IMR-90 (cell line): ENCODE measurements at places on chromosomes 7 and 10. TPM values are rescaled to one million over a fixed set of nuclear protein-coding genes. Genes with fewer than 3 reads are reported as not detected.
A peak's percentile ranks its signal among the peaks of the same experiment; 100 is the strongest.

DNA sequence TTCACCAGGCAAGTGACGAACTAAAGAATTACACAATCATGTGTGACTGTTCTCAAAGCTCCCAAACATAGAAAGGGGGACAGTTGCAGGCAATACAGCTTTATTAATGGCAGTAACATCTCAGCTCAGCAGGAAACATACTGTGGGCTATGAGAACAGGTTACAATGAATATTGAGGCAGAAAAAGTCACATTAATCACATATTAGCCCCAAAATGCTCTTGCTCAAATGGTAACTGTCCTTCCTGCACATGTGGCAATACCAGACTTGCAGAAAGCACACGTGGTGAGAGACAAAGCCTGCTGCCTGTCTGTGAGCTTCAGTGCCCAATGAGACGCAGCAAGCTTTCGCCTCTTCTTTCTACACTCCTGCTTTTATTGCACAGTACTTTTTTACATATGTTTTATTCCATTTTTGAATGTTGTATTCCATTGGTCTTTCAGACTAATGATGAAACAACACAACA, 104.9 kb upstream of the ACBD5 start:
- no peak for DNase-seq
- H3K27ac ChIP-seq = no peak overlapping the region

The C10orf62 gene
- not detected in 2 replicates for total RNA-seq

DNA sequence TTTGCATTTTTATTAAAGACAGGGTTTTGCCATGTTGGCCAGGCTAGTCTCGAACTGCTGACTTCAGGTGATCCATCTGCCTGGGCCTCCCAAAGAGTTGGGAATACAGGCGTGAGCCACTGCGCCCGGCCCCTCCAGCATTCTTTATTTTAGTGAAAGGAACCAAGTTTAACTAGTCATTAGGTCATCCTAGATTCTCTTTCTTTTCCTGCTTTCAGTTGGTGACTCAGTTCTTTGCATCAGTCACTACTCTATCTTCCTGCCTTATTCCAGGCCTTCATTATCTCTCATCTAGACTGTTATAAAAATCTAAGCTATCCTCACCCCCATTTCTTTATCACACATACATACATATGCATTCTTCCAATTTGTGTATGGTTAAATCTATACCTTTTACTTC, 63.7 kb downstream of the PRSS58 start:
- H3K4me3 ChIP-seq = no peak overlapping the region
- DNase-seq = no peak
- H3K4me1 ChIP-seq = no peaks in the 10 kb centered on the region
- H3K27ac ChIP-seq = no peak overlapping the region
- H3K36me3 ChIP-seq = no peaks in the 10 kb centered on the region
- no peaks in the 10 kb centered on the region for H3K27me3 ChIP-seq

- DNase-seq = peak; percentile 94
- peak overlapping the region; percentile 24; the same call in 1 of the 2 replicates for H3K27ac ChIP-seq
- no peaks in the 10 kb centered on the region for H3K27me3 ChIP-seq
- H3K36me3 ChIP-seq = no peaks in the 10 kb centered on the region
These were observed 538.5 kb downstream of the HTR7 start for GRCh38 chr10:90319188-90319914.

DNA sequence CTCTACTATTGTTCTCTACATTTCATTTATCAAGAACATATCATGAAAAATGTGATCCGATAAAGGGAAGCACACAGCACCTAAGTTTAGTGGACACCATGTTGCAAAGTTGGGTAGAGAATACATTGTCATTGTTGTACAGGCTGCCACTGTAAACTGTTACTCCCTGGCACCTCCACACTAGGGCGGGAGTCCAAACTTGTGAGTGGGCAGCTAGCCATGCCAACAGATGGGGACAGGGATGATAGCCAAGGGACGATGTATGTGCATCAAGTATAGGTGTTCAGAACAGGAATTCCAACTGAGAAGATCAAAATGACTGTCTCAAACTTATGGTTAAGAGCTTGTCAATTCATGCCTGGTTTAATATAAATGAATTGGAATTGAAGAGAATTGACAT, 31.1 kb upstream of the COMMD3 start:
- no peaks in the 10 kb centered on the region for H3K36me3 ChIP-seq
- H3K27ac ChIP-seq = no peak overlapping the region
- no peaks in the 10 kb centered on the region for H3K27me3 ChIP-seq
- H3K4me3 ChIP-seq = no peak overlapping the region
- no peaks in the 10 kb centered on the region for H3K4me1 ChIP-seq

The CCT6A gene
- total RNA-seq = 265 and 311 TPM in 2 replicates

DNA sequence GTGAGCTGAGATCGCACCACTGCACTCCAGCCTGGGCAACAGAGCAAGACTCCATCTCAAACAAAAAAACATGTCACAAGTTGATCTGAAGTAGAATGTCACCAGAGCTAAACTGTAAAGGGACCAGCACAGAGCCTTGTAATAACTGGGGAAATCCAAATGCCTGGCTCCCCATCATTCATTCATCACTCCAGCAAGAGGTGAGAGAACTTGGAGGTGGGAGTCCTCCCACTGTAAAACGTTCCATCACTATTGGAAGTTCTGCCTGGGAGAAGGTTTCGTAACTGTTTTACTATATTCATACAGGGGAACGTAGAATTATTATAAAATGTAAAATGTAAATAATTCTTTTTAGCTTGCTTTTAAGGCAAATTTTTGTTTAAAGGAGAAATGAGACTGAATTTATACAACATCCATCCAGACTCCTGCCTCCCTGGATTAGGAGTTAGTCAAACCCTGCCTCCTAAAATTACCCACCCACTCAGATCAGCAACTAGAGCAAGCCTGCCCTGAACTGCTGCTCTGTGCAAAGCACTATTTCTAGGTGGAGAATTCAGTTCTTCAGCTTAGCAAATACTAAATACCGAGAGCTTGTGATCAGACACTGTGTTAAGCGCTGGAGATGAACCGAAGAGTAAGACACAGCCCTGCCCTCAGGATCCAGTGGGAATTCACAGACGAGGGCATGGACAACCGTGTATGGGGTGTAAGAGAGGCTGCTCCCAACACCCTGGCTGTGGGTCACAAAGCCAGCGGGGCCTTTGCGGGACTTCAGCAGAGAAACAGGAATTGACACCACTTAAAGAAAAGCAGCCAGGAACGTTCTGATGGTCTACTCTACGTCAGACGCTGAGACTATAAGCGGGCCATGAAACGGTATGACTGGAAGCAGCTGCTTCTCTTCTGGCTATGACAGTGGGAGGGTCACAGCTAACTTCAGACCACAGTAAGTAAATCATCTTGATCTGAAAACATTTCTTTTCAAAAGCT, 208.3 kb downstream of the ZMYND11 start:
- H3K4me1 ChIP-seq = no peaks in the 10 kb centered on the region; the same call in 1 of the 2 replicates
- H3K27me3 ChIP-seq = no peaks in the 10 kb centered on the region
- no peak overlapping the region for H3K4me3 ChIP-seq
- peaks cover 36% of the 10 kb centered on the region for H3K36me3 ChIP-seq
- DNase-seq = no peak

DNA sequence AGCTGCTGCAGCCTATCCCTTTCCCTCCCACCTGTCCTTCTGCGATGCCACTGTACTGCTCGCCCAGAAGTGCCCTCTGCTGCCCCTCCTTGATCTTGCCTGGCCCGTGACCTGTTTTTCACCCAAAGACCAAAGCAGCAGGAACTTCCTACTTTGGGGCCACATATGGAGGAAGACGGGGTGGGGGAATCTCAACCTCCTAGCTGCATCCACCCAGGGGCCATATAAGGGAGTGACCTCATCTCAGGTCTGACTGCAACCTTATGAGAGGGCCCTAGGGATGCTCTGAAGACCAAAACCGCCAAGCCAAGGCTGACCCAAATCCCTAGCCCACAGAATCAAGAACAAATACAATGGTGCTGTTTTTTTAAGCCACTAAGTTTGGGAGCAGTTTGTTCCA, 15.7 kb downstream of the PRKCQ start:
- H3K27me3 ChIP-seq = peaks cover 3% of the 10 kb centered on the region; the same call in 1 of the 2 replicates
- no peak overlapping the region for H3K4me3 ChIP-seq
- DNase-seq = no peak

- no peaks in the 10 kb centered on the region for H3K36me3 ChIP-seq
- no peaks in the 10 kb centered on the region for H3K4me1 ChIP-seq
- H3K4me3 ChIP-seq = no peak overlapping the region
- H3K27me3 ChIP-seq = no peaks in the 10 kb centered on the region
These were observed 230.9 kb downstream of the CAMK1D start for GRCh38 chr10:12579954-12580858.

- no peaks in the 10 kb centered on the region for H3K4me1 ChIP-seq
- H3K36me3 ChIP-seq = no peaks in the 10 kb centered on the region
- no peaks in the 10 kb centered on the region for H3K27me3 ChIP-seq
- H3K27ac ChIP-seq = no peak overlapping the region
These were observed 147.8 kb downstream of the GFRA1 start for GRCh38 chr10:116125180-116125579.

The PKD1L1 gene
- total RNA-seq = under 0.01 TPM in 2 replicates

GRCh38 chr10:132479603-132480221, 57.9 kb upstream of the INPP5A start:
- peaks cover 11% of the 10 kb centered on the region for H3K27me3 ChIP-seq
- no peak for DNase-seq
- H3K4me1 ChIP-seq = peaks cover 7% of the 10 kb centered on the region
- no peak overlapping the region for H3K27ac ChIP-seq

The LIPF gene
- total RNA-seq = not detected in 2 replicates

DNA sequence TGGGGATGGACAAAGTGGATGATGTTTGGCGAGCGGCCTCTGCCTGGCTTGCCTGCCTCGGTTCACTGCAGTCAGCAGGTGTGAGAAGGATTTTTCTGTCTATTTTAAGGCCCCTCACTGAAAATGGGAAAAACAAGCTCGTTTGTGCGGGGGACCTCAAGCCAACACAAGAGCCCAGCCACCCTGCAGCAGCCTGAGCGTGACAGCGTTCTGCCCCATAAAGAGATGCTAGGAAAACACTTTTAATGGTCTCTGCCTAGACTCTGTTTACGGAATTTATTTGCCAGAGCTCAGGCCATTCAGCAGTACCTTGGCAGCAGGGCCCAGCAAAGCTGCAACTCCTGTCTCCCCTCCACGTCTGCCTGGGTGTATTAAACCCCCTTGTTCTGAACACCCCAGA, 131.7 kb downstream of the GRK5 start:
- H3K4me3 ChIP-seq = no peak overlapping the region
- no peak for DNase-seq
- H3K4me1 ChIP-seq = peaks cover 35% of the 10 kb centered on the region
- H3K27ac ChIP-seq = no peak overlapping the region
- no peaks in the 10 kb centered on the region for H3K27me3 ChIP-seq
- peaks cover 37% of the 10 kb centered on the region for H3K36me3 ChIP-seq

The TUBAL3 gene
- total RNA-seq = not detected in 2 replicates

DNA sequence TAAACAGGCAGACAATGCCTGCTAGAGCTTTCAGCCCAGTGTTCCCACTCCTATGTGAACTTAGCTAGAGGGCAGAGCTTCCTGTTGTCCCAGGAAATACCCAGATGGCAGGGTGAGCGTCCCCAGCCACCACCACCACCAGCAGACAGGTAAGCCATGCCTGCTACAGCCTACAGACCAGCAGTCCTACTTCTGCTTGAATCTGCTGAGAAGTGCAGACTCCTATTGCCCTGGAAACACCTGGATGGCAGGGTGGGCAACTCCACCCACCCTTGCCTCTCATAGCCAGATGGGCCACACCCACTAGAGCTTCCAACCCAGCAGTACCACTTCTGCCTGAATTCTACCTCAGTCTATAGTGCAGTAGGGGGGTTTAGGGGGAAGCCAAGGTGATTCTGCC, 64.4 kb downstream of the FBXL13 start:
- H3K27ac ChIP-seq = no peak overlapping the region
- no peak overlapping the region for H3K4me3 ChIP-seq
- no peaks in the 10 kb centered on the region for H3K27me3 ChIP-seq
- DNase-seq = no peak
- no peaks in the 10 kb centered on the region for H3K36me3 ChIP-seq
- H3K4me1 ChIP-seq = no peaks in the 10 kb centered on the region; the same call in 1 of the 2 replicates

GRCh38 chr10:44878706-44879530, 32.2 kb upstream of the TMEM72 start:
- H3K4me3 ChIP-seq = peak overlapping the region; percentile 13
- H3K36me3 ChIP-seq = no peaks in the 10 kb centered on the region
- DNase-seq = peak; percentile 82
- no peak overlapping the region for H3K27ac ChIP-seq

The GDF2 gene
- total RNA-seq = under 0.01 TPM in 1 of 2 replicates, not detected in the other

GRCh38 chr10:31697271-31698180, 231.1 kb downstream of the ARHGAP12 start:
- H3K4me1 ChIP-seq = peaks cover 30% of the 10 kb centered on the region
- H3K36me3 ChIP-seq = no peaks in the 10 kb centered on the region
- H3K27me3 ChIP-seq = no peaks in the 10 kb centered on the region
- no peak overlapping the region for H3K4me3 ChIP-seq

- no peak overlapping the region for H3K27ac ChIP-seq
- H3K4me1 ChIP-seq = peaks cover 7% of the 10 kb centered on the region
- no peaks in the 10 kb centered on the region for H3K27me3 ChIP-seq
- H3K36me3 ChIP-seq = no peaks in the 10 kb centered on the region
- no peak for DNase-seq
These were observed 20.9 kb downstream of the VIM start for GRCh38 chr10:17248964-17249363.

DNA sequence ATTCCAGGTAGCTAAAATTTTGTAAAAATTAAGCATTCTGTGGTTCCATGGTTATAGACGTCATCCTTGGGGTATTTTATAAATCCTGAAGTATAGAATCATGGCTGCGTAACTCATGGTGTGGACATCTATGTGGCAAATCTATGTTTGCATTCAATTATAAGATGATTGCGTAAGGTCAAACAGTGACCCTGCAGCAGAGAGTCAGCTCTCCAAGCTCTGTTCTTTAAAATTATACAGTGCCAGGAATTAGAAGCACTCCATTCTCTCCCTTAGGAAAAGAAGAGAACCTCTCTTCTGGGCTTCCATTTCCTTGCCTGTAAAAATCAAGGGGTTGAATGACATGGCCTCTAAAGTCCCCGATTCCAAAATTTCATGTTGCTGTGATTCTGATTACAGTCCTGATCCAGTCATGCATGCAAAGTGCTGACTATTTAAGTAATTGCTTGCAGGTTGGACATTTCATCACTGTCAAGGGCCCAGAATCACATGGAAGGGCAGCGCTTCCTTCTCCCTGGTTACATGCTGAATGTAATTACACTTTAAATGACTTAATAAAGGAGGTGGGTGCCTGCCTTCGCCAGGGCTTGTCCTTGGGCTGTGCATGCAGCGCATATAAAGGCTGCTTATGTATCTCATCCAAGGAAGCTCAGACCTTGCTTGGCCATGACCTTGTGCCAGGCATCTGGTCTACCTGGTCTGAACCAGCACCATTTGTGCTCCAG, 550.7 kb downstream of the TYW1 start:
- no peaks in the 10 kb centered on the region for H3K36me3 ChIP-seq
- no peaks in the 10 kb centered on the region for H3K4me1 ChIP-seq
- H3K27me3 ChIP-seq = no peaks in the 10 kb centered on the region

DNA sequence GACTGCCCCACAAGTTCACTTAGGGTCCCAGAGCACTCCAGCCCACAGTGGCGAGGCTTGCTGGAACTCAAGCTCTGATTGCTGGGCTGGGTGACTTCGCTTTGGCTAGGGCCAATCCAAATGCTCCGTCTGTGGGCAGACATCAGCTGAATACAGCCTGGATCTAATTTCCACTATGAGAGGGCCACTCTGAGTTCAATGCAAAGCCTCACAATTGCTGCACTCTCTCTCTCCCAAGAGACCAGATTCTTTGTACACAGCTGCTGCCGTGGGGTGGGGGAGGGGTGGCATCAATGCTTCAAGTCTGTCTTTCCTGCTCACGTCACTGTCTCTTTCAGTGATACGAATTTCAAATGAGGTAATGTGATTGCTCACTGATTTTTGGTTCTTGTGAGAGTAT, 47.3 kb upstream of the BPGM start:
- H3K4me3 ChIP-seq = no peak overlapping the region
- H3K27me3 ChIP-seq = no peaks in the 10 kb centered on the region
- no peak for DNase-seq
- no peak overlapping the region for H3K27ac ChIP-seq
- no peaks in the 10 kb centered on the region for H3K36me3 ChIP-seq
